Hematopoietic multipotent progenitor cell treated with erythropoietin and hydrocortisone succinate and interleukin-3 and kit ligand, for 8 days (in vitro differentiated cells): ENCODE measurements at places on chromosomes 7 and 10.

GRCh38 chr7:123415625-123416024, 118.8 kb downstream of the IQUB start:
- DNase-seq = peak; percentile 9

DNA sequence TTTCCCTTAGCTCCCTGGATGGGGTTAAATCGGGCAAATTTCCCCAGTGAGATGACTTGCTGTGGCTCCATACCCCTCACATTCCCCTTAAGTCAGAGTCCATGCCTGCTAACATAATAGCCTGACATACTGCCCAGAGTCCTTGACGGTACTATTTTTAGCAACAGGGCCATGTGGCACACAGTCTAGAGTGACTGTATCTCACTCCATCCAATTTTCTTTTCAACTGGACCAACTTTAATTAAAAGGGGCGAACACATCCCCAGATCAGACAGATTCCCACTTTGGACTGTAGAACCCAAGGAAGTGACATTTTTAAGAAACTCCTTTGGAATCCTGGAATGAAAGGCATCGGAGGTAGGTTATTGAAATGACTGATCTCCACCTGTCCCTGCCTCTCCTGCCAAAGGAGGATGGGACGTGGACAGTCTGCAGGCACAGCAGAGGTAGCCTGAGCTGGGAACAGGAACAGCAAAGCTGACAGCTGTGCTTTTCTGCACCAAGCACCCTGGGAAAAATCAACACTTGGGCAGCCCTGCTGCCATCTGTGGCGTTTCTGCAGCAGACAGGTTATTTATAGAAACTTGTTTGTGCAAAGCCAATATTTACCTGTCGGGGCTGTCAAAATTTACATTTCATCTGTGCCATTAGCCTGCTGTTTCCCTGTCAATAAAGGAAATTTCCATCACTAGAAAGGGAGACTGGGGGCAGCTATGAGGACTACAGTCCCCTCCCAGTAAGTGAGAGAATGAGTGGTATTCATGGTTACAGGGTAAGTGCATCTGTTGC, 221.5 kb upstream of the AOAH start:
- no peak for DNase-seq

GRCh38 chr10:22476601-22477321, 131.5 kb downstream of the SPAG6 start:
- no peak for DNase-seq

DNA sequence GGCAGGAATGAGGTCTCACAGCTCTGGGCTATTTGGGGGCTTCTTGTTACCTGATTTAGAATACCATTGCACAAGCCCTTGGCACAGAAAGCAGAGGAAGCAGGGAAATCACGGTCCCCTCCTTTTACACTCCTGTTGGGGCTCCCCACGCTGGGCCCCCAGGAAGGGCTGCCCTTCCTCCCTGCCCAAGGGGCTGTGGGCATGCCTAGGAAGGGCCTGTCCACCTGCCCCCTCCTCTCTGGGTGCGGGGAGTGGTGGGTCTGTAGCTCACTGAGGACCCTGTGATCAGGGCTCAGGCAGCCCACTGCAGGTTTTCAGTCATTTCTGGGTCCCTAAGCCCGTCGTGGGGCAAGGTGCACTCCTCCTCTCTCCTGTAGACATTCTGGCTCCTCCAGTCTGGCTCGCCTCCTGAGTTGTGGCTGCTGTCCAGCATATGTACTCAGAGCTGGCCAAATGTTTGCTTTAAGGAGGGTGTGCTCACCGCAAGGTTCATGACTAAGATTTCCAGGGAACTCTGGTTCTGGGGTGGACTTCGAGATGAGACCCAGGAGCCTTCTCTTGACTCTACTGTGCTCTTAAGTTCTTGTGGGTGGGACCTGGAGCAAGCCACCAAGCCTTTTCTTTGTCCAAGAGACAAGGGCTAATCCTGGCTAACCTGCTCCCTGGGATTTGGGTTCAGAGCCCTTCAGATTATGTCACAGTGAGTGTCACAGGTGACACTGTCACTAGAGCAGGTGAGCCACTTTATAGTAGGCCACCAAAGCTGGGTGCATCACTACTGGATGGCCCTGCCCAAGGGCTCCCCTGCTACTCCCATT, 56.0 kb downstream of the TACR2 start:
- DNase-seq = no peak

DNA sequence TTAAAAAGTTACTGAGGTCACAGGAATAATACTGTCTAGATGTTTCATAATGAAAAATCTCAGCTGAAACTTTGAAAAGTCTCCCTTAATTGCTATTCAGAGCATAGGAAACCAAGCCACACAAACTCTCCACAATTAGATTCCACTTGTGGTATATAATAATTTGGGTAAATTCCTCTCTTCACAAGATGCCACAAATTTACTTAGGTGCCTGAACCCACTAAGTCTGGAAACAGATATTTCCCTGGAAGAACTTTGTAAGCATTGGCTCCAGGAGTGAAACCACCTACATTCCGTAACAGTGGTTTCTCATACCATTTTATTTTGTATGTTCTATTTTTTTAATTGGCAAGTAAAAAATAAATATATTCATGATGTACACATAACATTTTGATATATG, 493.4 kb downstream of the SEMA3D start:
- DNase-seq = no peak

DNA sequence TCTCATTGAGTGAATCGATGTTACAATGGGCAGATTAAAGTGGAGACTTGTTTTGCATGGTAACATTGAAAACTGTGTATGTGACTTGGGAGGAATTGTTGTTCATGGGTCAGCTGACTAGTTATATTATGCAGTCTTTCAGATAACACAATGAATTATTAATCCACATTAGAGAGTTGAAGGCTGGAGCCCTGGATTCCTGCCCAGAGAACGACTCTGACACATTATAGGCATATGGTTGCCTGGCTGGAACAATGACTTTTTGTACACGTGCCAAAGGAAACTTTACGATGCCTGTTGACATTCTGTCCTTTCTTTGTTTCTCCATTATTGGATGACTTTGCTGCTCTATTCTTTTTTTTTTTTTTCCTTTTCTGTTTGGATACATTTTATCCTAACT, 52.3 kb upstream of the TMEM229A start:
- no peak for DNase-seq

- DNase-seq = no peak
Measured at GRCh38 chr7:38656968-38657367, 25.8 kb upstream of the AMPH start.

- no peak for DNase-seq
Measured at GRCh38 chr10:78307576-78307975, 273.9 kb downstream of the RPS24 start.
